ENCODE measurements at places on chromosomes 3 and 15. TPM values are rescaled to one million over a fixed set of nuclear protein-coding genes. Genes with fewer than 3 reads are reported as not detected.

The ZNF501 gene
- 1.4 TPM for total RNA-seq

- DNase-seq: no peak
These were observed 95.0 kb upstream of the ICE2 start for GRCh38 chr15:60573936-60574335.

The USF3 gene
- total RNA-seq: 18.1 TPM

The BCHE gene
- total RNA-seq: not detected

DNA sequence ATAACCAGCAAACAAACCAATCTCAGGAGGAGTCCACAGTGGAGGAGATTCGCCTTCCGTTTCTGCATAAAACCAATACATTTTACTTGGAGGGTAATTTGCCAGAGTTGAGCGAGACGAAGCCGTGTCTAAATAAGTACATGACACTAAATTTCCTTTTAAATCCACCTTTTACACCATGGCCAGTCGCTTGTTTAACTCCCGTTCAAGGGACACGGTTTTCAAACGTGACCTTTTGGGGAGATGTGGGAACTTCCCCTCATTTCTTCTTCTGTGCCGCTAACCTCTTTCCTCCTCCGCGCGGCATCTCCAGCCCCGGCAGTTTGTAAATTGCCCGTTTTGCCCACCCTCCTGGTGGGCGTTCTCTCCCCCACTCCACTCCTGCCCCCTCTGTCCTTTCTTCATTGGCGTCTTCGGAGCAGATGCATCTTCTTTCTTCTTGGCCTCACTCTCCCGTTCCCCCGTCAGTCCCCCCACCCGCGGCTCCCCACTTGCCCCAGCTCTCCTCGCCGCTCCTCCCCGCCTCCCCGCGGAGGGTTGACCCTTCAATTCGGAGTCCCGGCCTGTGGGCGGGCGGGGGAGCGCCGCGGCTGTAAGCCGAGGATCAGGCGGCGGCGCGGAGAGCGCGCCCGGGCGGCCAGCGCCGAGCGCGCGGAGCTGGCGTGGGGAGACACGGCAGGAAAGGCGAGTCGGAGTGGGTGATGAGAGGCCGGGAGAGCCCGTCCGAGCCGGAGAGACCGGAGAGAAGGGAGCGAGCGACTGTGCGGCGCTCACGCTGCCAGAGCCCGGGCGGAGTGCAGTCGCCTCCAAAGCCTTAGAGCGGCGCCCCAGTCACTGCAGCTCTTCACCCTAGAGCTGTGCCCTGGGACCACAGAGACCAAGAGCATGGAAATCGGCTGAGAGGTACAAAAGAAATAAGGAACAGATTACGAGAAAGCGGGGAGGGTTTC lies at the start of gene NLGN1:
NLGN1 (plus strand) TSS at position 584 of the 950 bp plus-strand sequence.
- DNase-seq: no peak

GRCh38 chr15:45634432-45635190 lies at the start of gene SQOR:
TSS of gene SQOR (plus strand) at chr15:45635029. CDS start at chr15:45658924, 23,895 bp downstream.
- DNase-seq: no peak

The PRR20G gene
- not detected for total RNA-seq

The THPO gene
- total RNA-seq: not detected

The SLC24A1 gene
- 21.6 TPM for total RNA-seq

GRCh38 chr3:34056951-34057390 lies 258.5 kb downstream of the PDCD6IP start:
- peak; percentile 12 for DNase-seq

DNA sequence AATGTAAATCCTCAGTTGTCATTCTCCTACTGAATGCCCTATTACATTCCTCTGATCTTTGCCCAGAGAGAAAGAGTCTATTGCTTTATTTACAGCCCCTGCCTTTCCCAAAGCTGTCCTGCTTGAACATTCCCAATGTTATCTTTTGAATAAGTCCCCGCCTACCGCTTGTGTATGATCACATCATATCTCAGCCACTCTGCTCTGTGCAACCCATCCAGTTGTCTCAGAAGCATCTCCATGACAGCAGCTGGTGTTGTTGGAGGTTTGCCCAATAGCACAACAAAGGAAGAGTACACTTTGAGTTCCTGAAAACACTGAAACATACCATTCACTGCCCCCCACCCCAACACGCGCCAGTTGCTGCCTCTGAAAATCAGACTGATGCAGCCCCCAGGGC lies 22.0 kb upstream of the FAM3D start:
- no peak for DNase-seq
